Retinal pigment epithelial cell (primary cell): ENCODE measurements at places on chromosomes 7 and 10.

DNA sequence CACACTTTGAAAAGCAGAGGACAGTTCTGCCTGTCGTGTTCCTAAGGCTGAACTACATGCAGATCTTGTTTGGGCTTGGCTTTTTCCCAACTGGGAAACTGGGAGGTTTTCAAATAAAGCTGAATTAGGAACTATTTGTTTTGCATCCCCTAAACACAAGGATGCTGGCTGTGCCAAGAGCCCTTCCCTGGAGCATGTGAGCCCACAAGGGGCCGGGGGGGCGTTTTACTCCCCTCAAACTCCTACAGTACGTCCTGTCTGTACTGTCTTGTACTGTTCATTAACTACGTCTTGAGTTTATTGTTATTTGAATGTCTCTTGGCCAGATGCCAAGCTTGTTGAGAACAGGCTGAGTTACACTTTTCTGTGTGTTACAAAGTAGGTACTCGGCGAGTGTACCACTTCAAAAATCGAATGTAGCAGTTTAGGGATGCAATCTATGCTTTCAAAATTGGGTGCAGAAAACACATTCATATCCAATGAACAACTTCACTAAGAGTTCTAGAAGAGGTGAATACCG, 94.9 kb downstream of the GFRA1 start:
- DNase-seq, result no peak

- DNase-seq, result no peak
Measured at GRCh38 chr10:97748116-97748515, 11.2 kb downstream of the ZFYVE27 start.

- no peak for DNase-seq
Measured at GRCh38 chr7:156994417-156994816, 16.0 kb downstream of the MNX1 start.

GRCh38 chr7:54847921-54848320, 88.9 kb upstream of the SEC61G start:
- no peak for DNase-seq

- no peak for DNase-seq
Measured at GRCh38 chr7:130874071-130874915, 140.3 kb upstream of the KLF14 start.

- no peak for DNase-seq
Measured at GRCh38 chr7:43577485-43577951, 5.4 kb upstream of the STK17A start.
